ENCODE measurements at places on chromosomes 5 and 9.

GRCh38 chr9:109619310-109619709, 121.2 kb upstream of the PTPN3 start:
- DNase-seq: no peak

DNA sequence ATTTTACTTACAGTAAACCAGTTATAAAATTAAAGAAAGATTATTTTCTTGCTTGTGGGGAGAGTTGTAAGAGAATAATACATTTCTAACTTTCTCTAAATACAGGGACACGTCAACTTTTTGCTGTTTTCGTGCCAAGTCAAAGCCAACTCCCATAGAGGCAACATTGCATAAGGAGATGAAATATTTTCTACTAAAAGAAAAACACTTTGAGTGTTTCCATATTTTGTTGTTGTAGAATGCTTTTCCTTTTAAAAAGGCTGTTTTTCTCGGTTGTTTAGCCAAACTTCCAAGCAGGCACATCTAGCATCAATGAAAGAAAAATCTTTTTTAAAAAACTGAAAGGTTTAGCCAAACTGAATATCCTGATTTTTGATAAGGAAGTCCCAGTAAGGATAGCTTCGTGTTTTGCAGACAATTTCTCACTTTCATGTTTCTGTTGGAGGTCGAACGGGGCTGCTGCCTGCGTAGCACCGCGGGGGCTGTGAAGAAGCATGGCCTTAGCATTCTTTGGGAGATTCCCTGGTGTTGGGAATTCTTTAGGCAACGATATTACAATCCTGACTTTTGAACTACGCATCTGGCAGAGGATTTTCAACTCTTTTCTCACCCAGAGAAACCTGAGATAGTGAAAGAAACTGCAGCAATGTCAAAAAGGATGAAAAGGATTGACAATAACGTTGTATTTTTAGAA, 108.1 kb upstream of the FBXL7 start:
- DNase-seq: no peak

DNA sequence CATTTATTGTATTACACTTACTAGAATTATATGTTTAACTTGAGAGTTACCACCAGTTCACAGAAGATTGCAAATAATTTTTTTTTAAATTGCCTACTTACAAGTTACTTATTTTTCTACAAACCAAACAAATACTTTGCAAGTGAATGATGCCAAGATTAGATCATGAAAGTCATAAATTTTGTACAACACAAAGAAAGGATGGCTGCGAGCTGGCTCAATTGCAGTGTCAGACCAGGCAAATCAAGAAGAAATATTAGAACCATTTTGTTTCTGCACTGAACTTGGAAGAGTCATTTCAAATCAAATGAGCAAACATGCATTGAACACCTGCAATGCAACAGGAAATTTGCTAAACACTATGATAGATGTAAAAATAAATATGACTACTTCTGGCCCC, 97.3 kb downstream of the PLCXD3 start:
- DNase-seq: no peak

GRCh38 chr5:171858303-171858702, 72.7 kb downstream of the SMIM23 start:
- no peak for DNase-seq

- DNase-seq: no peak
Measured at GRCh38 chr9:127163409-127163808, 41.0 kb upstream of the ANGPTL2 start.

GRCh38 chr5:59569158-59569557, 324.4 kb downstream of the PDE4D start:
- DNase-seq: no peak

DNA sequence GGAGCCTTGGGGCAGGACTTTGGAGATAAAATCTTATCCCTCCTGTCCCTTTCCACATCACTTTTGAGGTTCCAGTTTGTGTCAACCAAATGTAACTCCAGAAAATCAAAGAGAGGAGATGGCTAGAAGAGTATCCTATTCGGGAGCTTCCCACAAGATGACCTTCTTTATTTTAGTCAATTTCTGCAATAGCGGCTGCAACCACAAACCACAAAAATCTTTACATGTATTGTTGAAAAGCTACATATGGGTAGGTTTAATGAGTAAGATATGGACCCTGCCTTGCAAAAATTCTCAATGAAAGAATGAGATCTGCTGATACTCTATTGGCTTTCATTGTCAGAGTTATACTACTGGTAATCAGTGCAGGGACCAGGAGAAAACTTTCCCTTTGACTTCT, 92.2 kb upstream of the MAMDC2 start:
- no peak for DNase-seq

DNA sequence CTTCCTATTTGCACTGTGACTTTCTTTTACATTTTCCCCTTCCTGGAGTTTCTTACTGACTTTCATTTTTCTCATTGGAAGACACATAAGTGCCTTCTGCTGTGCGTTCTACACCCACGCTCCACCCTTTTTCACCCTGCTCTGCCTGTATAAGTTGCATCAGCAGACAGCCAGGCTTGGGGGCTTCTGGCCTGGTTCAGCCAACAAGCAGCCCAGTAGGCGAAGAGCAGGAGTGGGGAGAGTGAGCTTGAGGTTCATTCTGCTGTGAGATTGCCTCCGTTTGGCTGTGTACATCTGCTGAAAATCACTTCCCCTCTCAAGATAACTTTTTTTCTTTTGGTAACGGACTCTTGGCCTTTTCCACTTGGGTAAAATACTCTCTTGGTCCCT, 38.4 kb downstream of the RASGRF2 start:
- no peak for DNase-seq

- DNase-seq: no peak
Measured at GRCh38 chr5:43432486-43433375, 20.5 kb upstream of the CCL28 start.

GRCh38 chr9:97571664-97572063, 61.5 kb downstream of the TSTD2 start:
- DNase-seq: no peak

DNA sequence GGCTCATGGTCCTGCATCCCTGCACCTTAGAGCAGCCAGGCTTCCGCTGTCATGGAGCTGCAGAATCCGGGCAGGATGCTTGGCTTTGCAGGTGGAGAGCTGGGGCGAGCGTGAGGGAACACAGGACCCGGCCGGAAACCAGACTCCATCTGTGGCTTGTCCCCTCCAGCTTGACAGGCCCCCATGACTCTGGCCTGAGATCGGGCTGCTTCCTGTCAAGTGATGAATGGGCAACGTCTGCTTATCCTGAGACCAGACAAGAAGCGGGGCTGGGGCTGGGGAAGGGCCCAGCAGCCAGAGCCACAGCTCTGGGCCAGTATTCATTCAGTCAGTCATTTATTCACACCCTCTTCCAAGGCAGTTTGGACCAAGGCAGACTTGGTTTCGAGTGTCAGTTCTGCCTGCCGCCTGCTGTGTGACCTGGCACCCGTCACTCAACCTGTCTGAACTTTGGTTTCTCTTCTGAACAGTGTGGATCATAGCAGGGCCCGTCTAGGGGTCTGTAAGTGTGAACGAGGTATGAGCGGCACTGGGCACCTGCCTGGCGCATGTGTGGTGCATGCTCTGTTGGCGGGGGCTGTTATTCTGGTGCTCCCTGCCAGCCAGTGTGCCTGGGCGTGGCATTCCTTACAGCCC, 37.5 kb downstream of the NEK6 start:
- no peak for DNase-seq

DNA sequence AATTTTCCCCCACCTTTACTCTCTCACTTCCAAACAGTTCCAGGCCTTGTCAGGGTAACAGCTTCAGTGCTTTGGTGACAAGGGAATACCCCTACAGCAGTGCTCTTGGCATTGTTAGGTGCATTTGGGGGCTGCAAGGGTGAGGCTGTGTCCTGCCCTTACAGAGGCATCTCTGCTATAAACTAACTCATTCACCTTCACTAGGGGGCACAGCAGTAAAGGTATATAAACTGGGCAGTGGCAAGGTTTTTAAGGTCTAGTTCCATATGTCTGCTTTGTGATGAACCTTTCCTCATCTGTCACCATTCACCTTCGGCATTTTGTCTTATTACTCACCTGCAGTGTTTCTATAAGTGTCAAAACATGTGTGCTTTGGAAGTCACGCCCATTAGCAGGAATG, 79.1 kb upstream of the GPR151 start:
- no peak for DNase-seq

- DNase-seq: no peak
Measured at GRCh38 chr5:133340002-133340755, 272.2 kb downstream of the FSTL4 start.

GRCh38 chr5:132667761-132668705, 5.8 kb upstream of the IL4 start:
- DNase-seq: no peak

DNA sequence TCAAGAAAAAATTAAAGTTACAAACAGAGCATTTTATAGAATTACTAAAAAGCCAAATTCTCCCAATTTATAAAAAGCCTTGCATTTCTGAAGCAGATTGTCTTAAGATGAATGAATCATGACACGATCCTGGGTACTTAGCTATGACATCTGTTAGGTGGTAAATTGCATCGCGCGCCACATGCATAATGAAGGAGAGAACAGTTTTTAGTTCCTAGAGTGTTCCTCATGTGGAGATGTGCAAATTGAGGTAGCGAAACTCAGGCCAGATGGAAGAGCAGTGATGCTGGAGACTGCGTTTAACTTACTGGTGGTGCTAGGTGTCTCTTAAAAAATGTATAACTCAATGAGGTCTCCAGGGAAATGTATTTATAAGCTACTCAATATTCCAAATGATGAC, 516.1 kb downstream of the EFNA5 start:
- no peak for DNase-seq

DNA sequence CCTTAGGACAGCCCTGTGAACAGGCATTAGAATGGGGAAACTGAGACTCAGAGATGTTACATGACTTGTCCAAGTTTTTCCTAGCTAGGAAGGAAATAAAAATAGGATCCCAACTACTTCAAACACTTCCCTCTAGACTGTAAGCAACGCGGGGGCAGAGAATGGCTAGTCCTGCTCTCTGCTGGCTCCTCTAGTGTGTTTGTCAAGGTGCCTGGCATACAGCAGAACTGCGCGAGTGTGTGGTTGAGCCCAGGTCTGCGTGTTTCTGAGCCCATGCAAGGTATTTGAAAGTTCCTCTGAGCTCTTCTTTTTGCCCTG, 152.5 kb downstream of the MACROH2A1 start:
- DNase-seq: no peak

GRCh38 chr5:10712574-10713366, 48.3 kb downstream of the DAP start:
- DNase-seq: no peak

- no peak for DNase-seq
Measured at GRCh38 chr5:171820561-171820960, 34.9 kb downstream of the SMIM23 start.

DNA sequence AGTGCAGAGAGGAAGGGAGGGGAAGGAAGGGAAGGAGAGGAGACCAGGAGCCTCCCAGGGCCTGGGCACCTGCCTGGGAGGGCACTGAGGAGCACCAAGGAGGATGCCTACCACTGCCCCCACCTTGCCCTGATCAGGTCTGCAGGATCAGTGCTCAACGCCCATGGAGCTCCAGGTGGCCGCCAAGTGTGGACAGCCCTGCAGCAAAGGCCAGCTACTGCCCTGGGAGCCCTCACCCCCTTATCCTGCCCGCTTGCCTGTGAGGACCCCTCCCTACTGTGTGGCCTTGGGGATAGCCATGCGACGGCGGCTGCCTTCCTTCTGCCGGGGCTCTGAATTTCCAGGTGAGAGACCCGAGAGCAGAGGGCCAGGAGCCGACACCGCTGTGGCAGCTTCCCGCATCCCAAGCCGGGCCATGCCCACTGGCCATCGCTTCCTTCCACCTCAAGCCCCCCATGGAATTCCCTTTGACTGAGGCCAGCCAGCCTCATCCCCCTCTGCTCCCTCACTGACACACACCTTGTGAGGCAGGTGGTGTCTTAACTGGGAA, 12.4 kb downstream of the ADAMTS2 start:
- no peak for DNase-seq

GRCh38 chr5:91562922-91563321, 179.8 kb upstream of the ARRDC3 start:
- no peak for DNase-seq

DNA sequence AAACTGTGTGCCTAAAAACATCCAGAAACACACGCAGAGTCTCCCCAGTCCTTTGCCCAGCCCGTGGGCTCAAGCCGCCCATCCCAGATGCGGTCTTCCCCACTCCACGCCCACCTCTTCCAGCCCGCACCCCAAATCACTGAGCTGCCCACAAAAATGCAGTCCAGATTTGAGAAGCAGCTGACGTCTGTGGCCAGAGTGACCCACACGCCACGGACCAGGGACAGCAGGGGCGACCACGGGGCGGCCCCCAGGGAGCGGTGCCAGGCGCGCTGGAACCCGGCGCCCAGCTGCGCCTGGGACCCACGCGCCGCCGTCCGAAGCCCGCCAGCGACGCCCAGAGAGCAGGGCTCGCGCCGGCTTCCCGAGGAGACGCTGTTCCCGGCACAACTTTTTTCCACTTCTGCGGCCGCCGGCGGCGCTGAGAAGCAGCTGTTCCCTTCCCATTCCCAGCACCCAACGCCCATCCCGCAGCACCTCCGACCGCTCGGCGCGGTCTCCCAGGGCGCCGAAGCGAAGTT, 674 bp downstream of the LHFPL2 start:
- no peak for DNase-seq

- no peak for DNase-seq
Measured at GRCh38 chr9:16307626-16308195, 562.8 kb downstream of the BNC2 start.

- peak; percentile 46 for DNase-seq
Measured at GRCh38 chr5:172175263-172175719, 12.7 kb downstream of the STK10 start.

DNA sequence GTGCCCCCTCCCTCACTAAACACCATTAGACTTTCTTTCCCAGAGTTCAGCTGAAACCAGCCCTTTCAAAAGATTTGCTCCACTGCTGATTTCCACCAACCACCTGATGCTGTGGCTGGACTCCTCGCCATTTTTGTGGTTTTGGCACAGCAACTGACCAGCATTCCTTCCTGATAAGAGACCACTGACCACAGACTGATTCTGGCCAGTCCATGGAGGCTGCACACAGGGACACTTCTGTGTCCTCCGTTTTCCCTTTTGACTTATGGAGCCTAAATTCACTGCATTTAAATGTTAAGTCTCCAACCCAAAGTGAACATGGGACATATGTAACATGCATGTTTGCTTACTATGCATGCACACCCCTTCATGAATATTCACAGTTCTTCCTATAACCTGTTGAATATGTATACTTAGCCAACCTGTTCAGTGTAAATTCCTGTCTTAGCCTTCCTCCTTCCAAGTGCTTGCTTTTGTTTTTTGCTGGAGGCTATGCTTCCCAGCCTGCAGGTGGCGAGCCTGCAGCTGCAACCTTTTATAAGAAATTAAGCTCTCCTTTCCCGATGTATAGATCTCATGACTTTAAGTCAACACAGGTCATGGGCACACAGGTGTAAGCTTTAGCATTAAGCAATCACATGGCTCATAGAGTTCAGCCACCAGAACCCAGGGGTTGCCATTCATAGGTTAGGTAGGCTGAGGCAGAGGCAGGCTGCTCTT, 78.7 kb downstream of the ACTL7B start:
- DNase-seq: no peak

DNA sequence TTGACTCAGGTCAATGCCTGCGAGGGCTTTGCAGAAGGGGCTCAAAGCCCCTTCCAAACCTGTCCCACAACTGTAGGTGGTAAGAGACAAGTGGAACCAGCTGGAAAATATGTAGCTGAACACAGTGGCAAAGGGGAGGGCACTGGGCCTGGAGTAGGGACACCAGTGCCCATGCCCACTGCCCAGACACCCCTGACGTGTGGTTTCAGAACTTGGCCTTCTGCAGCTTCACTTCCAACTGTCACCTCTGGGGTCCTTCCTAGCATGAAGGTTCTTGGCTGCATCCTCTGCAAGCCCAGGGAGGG, 233.1 kb upstream of the IRX1 start:
- no peak for DNase-seq

- no peak for DNase-seq
Measured at GRCh38 chr5:123180178-123180577, 91.1 kb downstream of the PRDM6 start.

GRCh38 chr9:133560311-133560710, 25.8 kb downstream of the ADAMTSL2 start:
- no peak for DNase-seq
